ENCODE measurements at places on chromosomes 6 and 20.
A peak's percentile ranks its signal among the peaks of the same experiment; 100 is the strongest.

DNA sequence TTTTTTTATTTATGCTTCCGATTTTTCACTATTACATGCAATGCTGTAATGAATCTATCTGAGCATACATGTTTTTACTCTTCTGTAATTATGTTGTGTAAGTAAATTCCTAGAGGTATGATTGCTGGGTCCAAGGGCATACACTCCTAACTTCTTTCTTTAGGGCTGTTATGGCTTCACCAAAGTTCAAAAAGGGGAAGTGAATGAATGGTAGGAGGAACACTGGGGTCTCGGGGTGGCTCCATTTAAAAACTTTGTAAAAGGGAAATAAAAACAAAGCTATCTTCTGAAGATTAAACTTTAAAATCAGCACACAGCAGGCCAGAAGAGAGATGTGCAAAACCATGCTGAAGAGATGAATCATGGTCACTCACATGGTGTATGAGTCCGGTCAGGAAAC is 289.1 kb upstream of the SUPT3H start:
- DNase-seq = no peak

- DNase-seq = no peak
Measured at GRCh38 chr6:120869397-120869796, 464.9 kb downstream of the TBC1D32 start.

DNA sequence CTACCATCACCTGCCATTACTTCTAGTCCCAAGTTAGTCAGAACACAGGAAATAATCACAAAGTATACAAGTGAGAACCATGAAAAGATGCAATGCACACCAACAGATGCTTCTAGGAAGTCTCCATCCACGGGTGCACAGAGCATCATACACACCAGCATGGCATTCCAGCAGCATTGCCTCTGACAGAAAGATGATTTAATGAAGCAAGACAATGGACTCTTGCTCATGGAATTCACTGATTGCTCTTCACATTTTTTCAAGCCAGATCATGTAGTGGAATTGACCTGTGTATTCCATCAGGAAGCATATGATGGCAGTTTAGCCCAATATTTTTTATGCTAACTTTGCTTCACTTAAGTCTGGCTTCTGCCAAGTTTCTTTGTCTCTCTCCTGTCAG is 406.3 kb upstream of the RGS17 start:
- peak; percentile 23 for DNase-seq

GRCh38 chr20:50727792-50728485 is 3.4 kb upstream of the PARD6B start:
- DNase-seq = no peak

DNA sequence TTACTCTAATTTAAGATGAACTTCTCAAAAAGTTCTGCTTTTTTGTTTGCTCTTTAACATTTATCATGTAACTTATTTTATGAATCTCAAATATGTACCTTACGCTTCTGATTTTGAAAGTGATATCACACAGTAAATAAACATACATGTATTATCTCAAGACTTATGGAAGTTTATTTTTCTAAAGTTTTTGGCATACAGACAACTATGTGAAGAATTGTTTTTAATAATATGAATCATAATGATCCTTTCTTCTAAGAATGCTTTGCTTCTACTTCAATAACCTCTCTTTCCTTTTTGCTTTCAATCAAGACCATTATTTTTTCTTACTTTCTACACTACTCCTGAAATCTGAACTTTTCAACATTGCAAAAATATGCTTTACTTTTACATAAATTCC is 816.4 kb downstream of the EYS start:
- DNase-seq = no peak

DNA sequence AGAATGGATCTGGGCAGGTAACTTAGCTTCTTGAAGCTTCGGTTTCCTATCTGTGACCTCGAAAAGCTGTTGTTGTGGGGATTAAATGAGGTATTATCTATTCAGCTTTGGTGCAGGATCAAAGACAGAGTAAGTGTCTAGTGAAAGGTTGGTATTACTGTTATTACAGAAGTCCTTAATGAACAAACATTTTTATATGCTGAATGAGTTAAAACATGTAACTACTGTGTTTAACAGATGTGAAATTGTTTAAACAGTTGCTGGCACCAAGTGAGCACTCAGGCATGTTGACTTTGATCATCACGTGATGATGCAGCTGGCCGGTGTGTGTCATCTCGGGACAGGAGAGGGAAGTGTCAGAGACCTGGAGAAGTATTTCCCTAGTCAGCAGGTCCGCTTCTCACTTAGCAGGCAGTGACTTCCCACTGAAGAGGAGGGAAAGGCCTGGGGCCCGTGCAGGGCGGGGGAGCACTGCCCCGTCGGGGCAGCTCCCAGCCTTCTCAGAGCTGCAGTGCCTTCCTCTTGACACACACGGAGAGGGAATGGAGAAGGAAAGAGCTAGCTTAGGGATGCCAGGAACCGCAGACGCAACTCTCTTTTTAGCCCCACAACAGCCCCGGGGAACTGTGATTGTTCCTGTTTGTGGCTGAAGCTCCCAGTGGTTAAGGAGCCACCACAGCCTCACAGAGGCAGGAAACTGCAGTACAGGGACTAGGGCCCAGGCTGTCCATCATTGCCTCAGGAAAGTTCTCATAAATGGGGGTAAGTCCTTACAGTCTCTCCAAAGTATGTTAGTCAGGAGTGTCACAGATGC is 18.0 kb downstream of the TUBB2A start:
- DNase-seq = no peak
